ENCODE measurements at places on chromosomes 11 and 22.

GRCh38 chr11:67384851-67385366 is 6.9 kb upstream of the RAD9A start:
- no peak for DNase-seq

GRCh38 chr22:38456841-38457699 is 2.1 kb upstream of the KCNJ4 start:
- no peak for DNase-seq

- DNase-seq, result no peak
Measured at GRCh38 chr11:33222052-33222750, 35.0 kb upstream of the HIPK3 start.

DNA sequence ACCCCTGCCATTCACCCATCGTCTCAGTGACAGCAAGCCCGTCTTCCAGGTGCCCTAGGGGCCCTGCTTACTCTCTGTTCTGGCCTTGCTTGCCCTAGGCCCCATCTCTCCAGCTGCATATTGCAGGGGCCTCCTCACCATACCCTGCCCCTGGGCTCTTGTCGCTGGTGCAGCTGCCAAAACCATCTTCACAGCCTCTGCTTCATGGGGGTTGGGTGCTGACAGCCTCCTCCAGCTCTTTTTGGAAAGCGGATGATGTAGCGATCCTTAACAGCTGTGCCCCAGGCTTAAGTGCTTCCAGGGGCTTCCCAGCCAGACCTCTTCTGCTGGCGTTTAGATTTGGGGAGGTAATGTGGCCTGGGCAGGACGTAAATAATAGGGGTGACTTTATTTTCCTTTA is 61.2 kb upstream of the SUSD2 start:
- no peak for DNase-seq

GRCh38 chr11:13008061-13008435 is 1.1 kb upstream of the RASSF10 start:
- no peak for DNase-seq

DNA sequence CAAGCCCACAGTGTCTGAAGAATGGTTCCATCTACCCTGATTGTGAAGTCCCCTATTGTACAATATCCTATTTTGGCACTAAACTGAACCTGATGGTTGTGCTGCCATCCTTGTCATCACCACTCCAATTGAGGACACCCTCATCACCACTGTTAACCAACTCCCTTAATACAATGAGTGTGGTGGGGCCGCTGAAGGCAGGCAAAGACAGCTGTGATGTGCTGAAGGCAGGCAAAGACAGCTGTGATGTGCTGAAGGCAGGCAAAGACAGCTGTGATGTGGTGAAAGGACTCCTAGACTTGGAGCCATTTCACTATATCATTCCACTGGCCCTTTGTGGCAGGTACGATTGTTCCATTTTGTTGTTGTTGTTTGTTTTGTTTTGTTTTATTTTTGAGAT is 481.6 kb downstream of the SOX6 start:
- DNase-seq, result no peak

GRCh38 chr11:29816359-29816758 is 200.5 kb downstream of the KCNA4 start:
- DNase-seq, result no peak

GRCh38 chr11:32659672-32660071 is 76.0 kb downstream of the EIF3M start:
- no peak for DNase-seq

- DNase-seq, result no peak
Measured at GRCh38 chr11:8039530-8040260, 41.3 kb upstream of the TUB start.

- DNase-seq, result no peak
Measured at GRCh38 chr11:45924036-45924915, 1.8 kb downstream of the LARGE2 start.

GRCh38 chr11:92667486-92668152 is 301.8 kb upstream of the MTNR1B start:
- DNase-seq, result no peak

- DNase-seq, result no peak
Measured at GRCh38 chr11:73412308-73412707, 36.1 kb downstream of the RELT start.

DNA sequence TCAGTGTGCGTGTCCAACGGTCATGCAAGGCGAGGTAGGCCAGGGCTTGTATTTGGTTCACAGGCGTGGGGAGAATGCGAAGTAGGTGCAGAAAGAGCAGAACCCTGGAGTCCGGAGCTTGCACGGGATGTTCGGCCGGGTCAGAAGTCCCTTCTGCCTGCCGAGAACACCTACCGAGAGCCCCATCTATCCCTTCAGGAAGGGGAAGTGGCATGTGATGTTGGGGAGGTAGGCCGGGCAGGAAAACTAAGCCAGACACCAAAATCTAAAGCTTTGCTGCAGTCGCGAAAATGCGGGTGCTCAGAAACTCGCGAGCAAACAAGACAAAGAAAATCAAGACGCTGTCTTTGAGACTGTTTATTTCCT is 435 bp upstream of the TAF6L start:
- no peak for DNase-seq

Measured in stimulated activated CD8-positive, alpha-beta memory T cell treated with anti-CD3 and anti-CD28 coated beads, Interleukin-7, amount 100 ng/mL, for 4 hours (primary cell).